Esophagus squamous epithelium (tissue), 5 donors: ENCODE measurements at places on chromosomes 5 and 9.

GRCh38 chr9:99235926-99236634, 14.0 kb downstream of the SEC61B start:
- DNase-seq = no peak

- DNase-seq = no peak
Measured at GRCh38 chr5:125558016-125558415, 811.6 kb upstream of the ZNF608 start.

DNA sequence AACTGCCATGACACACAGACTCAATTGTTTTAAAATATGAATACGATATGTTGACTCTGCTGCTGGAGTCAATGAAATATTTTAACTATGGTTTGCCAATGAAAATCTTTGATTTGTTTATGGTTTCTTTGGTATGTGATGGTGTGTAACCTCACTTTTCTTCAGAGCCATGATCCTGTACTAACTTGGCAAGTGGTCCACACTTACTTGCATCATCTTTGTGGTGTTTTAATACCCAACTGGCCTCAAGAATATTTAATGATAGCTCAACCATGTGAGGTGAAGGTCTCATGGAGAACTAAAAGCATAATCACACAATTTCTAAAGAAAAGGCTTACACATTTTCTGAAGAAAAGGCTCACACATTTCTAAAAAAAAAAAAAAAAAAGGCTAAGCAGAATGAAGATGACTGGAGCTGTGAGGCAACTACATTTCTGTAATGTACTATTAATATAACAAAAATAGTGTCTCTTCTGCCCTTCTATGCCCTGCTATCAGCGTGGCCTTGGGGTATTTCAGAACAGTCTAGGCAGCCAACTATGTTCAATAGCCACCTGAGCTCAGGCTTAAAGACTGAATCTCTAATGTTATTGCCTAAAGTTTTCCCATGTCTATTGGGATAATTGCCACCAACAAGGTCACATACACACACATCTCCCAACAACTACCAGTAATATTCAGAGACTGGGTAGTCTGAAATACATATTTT, 395.0 kb downstream of the MLLT3 start:
- DNase-seq = no peak

DNA sequence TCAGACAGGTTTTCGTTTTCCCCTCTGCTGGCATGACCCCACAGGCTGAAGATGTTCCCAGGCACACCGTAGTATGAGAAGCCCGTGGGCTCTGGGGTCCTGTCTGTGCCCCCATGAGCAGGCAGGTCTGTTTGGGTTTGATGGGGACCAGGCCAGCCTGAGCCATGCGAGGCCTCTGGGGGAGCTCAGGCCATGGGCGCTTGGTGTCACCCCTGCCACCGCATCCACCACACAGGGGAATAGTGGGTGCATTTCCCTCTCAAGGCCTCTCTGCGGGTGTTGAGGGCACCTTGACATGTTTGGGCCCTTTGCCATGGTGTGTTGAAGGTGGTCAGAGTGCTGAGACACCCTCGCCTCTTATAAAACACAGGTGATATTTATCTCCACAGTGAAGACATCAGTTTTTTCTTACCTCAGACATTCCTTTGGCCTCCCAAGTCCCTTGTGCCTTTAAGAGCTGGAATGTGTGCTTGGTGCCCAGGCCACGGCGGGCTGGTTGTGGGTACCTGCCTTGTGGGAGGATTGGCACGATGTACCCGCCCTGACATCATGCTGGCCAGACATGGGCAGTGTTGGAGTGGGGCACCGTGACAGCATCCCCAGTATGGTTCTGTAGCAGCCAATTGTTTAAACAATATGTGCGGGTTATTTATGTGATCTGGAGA, 68.3 kb downstream of the WNK2 start:
- no peak for DNase-seq

GRCh38 chr5:179699616-179700237, 960 bp downstream of the CANX start:
- no peak for DNase-seq

GRCh38 chr5:74266132-74266531, 374.4 kb downstream of the ENC1 start:
- no peak for DNase-seq

- DNase-seq = no peak
Measured at GRCh38 chr9:90204128-90204831, 438.3 kb downstream of the DIRAS2 start.

DNA sequence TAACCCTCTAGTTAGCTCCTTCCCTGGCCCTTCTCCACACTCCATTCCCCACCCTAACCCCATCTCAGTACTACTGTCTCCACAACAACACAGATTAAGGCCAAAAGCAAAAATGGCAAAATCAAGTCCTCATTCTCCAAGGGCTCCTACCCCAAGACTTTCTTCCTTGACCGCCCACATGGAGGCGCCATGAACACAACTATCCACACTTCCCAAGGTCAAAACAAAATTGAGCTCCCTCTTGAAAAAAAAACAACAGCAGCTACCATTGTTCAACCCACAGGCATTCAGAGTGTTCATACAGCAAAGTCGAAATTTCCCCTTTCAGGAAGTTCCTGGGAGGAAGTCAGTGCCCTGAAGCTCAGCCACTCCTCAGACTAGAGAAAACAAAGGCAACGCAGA, 54.4 kb downstream of the GNAQ start:
- no peak for DNase-seq

DNA sequence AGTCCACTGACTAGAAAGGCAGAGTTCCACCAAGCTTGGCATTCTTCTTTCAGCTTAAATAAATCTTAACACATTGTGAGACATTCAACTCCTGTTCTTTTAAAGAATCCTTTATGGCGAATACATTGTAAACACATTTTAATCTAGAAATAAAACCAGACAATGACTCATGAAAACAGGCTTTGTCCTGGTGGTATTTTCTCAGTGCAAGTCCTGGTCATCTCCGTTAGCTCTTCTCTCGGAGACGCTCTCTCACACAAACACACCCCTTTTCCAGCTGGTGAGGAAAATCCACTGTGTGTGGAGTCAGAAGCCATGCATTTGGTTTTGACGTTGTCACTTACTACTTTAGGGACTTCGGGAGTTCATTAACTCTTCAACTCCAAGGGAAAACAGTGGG, 140.4 kb downstream of the AUH start:
- no peak for DNase-seq

GRCh38 chr9:112789891-112790774, 39.6 kb downstream of the SNX30 start:
- DNase-seq = no peak

- DNase-seq = no peak
Measured at GRCh38 chr5:145982572-145983318, 46.4 kb downstream of the SH3RF2 start.

GRCh38 chr5:154830219-154830595, 20.2 kb downstream of the FAXDC2 start:
- DNase-seq = no peak

- DNase-seq = no peak
Measured at GRCh38 chr5:102893942-102894341, 138.8 kb downstream of the PAM start.

DNA sequence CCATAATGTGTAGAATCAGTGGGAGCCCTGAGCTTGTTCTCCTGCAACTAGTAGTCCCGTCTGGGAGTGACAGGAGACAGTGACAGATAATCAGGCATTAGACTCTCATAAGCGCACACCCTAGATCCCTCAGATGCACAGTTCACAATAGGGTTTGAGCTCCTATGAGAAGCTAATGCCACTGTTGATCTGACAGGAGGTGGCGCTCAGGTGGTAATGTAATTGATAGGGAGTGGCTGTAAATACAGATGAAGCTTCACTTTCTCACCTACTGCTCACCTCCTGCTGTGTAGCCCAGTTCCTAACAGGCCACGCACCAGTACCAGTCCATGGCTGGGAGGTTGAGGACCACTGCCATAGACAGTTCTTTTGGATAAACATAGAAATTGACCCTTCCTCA, 188.7 kb downstream of the ROR2 start:
- no peak for DNase-seq

DNA sequence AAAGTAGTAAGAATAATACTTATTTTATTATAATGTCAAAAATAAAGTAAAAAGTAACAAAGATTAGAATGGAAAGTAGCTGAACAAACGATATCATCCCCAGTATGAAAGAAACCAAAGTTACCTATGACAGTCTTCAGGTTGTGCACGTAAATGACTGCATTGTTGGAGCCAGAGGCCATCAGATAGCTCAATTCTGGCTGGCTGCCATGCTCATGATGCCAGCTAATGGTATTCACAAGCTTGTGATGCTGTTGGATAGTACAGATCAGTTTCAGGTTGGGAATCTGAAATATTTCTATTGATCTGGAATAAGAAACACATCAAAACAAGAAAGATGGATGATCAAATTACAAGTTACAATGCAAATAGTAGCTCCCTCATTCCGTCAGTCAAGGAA, 21.1 kb downstream of the GEMIN5 start:
- no peak for DNase-seq

- DNase-seq = no peak
Measured at GRCh38 chr9:99173570-99174504, 47.9 kb downstream of the ALG2 start.

DNA sequence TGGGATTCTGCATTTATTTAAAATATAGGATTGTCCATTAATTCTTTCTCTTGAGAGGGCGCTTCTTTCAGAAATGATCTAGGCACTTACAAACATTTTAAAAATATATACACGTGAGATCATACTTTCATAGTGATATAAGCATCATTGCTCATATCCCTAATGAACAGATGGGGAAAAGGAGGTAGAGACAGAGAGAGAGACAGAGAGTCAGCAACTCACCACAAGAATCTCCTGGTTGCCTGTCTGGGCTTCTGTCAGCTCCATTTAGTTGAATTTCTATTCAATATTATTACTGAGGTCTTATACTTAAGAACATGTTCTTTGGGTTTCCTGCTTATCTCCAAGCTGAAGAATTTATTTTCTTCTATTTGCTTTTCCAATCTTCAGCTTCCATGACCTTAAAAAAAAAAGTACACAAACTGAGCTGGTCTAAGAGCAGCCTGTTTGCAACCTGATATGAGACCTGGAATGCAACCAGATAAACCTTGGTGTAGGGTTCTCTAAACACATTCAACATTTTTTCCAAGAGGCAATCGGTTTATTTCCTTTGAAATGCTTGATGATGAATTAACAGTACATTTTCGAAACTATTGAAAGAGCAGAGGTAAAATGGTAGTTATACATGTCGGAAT, 51.6 kb upstream of the LIFR start:
- no peak for DNase-seq

- DNase-seq = no peak
Measured at GRCh38 chr5:160479926-160480325, 58.3 kb downstream of the PTTG1 start.

GRCh38 chr5:172147857-172148256, 40.2 kb downstream of the STK10 start:
- no peak for DNase-seq

GRCh38 chr9:126448136-126448535, 121.5 kb downstream of the MVB12B start:
- DNase-seq = no peak

- no peak for DNase-seq
Measured at GRCh38 chr9:75190762-75191161, 102.4 kb downstream of the OSTF1 start.

- DNase-seq = no peak
Measured at GRCh38 chr5:33370466-33370859, 70.3 kb upstream of the TARS1 start.

DNA sequence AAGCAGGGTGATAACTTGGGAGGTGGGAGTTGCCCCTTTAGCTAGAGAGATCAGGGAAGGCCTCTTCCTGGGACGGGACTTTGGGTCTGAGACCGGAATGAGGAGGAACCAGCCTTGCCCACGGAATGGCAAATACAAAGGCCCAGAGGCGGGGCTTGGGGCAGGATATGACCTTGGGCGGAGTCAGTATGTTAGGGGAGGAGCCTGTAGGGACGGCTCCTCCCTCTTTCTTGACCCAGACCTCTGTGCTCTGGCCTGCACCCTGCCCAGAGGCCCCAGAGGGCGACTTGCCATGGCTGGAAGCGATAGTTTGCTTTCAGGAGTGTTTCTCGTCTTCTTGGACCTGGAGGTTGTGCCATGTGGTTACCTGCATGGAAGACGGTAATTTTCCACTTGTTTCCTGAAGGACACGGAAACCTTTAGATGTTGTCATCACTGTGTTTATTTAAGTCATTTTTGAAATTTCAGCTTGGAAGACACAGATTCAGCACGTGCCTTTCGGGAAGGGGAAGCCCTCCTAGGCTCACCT, 85.6 kb downstream of the DAB2IP start:
- no peak for DNase-seq

DNA sequence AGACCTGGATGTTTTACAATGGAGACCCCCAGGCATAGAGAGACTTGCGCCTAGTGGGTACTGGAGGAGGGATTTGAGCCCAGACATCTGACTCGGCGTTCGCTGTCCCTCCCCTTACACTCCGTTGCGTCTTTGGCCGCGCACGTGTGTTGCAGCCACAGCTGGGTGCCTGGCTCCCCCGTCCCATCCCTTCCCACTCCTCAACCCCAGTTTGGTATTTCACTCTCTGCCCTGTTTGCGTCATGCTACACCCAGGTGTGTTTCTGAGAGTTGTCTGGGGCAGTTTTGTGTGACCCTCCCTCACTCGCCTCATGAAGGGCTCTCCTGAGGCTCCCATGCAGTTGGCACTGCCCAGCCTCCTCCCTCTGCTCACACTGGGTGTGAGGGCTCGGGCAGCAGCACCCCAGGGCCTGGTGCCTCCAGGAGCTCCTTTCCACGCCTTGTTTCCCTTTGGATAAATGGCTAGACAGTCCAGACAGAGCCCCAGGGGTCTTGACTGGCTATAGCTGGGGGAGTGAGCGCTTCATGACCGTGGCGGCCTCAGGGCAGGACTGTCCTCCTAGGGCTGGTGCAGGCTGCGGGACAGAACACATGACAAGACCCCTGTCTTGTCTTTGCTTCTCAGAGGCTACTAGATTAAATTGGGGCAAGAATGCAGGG, 13.6 kb downstream of the TCF7 start:
- DNase-seq = no peak

- DNase-seq = no peak
Measured at GRCh38 chr5:143842920-143843319, 31.0 kb downstream of the HMHB1 start.

DNA sequence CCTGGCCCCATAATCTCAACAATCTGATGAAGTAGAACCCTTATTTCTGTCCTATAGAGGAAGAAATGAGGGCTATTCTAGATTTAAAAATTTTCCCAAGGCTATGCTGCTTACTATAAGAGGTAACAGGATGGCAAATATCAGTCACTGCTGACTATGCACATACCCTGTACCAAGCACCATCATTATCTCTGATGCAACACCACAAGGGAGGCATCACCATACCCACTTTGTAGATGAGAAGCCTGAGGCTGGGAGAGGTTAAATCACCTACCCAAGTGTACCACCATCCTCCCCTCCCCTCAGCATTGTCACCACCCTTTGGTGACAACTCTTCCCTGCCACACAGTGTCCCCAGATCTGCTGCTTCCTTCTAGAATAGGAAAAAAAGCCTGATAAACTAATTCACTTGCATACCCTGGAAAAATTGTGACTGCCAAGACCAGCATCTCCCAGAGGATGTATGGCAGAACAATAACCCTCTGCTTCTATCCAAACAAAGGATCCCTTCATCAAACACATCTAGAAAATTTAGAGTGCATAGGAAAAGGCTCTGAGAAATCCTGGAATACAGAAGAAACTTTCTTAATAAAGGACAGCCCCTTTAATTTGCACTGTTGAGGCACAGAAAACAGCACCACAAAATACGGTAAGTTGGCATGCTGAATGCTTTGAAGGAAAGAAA, 48.3 kb downstream of the PRRC1 start:
- no peak for DNase-seq
